ENCODE measurements at places on chromosomes 5 and 9. TPM values are rescaled to one million over a fixed set of nuclear protein-coding genes. Genes with fewer than 3 reads are reported as not detected.

DNA sequence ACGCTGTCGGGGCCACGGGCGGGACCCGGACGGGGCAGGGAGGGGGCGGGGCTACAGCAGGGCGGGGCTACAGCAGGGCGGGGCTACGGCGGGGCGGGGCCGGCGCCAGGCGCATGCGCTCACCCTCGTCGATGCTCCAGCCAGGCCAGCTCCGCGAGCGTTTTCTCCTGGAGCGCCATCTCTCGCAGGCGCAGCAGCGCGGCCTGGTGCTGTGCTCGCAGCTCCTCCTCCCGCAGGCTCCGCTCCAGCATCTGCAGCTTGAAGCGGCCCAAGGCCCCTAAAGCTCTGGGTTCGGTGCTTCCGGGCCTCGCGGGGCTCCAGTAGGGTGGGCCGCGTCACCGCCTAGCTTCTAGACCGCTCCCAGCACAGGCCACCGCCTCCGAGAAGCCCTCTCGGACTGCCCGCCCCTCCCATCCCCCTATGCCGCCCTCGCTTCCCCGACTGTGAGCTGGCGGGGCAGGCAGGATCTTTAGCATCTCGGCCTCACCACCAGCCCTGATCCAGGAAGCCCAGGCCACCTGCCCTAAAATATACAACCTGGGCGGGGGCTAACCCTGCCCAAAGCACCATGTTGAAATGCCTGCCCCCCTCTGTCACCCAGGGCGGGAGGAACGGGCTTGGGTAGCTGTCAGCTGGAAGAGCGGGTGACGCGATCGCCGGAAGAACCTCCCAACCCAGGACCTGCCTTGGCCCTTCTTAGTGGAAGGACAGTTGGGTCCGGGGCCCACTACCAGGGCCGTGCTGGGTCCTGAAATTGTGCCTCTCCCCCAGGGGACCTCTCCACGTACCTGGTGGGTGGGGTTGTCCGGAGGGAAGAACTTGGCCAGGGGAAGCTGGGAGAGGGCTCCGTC lies 21.9 kb upstream of the QSOX2 start:
- H3K27me3 ChIP-seq: no peaks in the 10 kb centered on the region
- no peak overlapping the region for H3K27ac ChIP-seq

DNA sequence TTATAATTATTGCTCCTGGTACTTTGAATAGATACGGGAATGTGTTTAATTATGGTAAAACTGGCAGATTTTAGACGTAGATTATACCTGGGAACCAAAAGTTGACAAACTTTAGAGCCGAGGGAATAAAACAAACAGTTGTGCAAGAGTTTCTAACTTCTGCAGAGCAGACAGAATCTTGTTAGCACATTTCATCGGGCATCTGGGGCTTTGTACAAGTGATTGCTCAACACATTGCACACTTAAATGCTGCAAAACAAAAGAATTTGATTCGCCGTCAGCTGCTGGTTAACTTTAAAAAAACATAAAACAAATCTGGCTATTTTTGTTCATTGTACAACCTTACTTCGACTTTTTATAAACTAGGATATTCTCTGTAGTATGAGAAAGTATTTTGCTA lies 398.1 kb downstream of the MAN2A1 start:
- no peaks in the 10 kb centered on the region for H3K27me3 ChIP-seq
- no peak for DNase-seq
- no peaks in the 10 kb centered on the region for H3K4me1 ChIP-seq
- no peak overlapping the region for H3K27ac ChIP-seq
- H3K36me3 ChIP-seq: no peaks in the 10 kb centered on the region
- H3K4me3 ChIP-seq: no peak overlapping the region

DNA sequence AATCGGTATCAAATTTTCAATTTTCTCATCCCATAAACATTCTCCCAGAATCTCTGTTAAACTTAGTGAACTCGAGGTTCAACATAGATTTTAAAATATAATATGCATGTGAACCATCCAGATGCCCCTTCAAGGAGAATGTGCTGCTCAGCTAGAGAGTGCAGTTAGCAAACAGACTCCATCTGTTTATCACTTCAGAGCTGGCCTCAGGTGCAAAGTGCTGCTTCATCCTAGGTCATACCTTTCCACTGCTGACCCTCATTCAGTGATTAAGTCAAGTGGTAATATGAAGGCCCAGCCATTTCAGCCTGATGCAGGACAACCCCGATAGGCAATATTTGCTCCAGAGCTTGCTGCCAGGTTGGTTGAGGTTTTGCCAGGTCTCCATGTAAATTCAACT lies 339.0 kb upstream of the POU5F2 start:
- H3K4me3 ChIP-seq: no peak overlapping the region
- no peak for DNase-seq
- H3K27ac ChIP-seq: no peak overlapping the region
- H3K27me3 ChIP-seq: no peaks in the 10 kb centered on the region
- H3K4me1 ChIP-seq: no peaks in the 10 kb centered on the region
- no peaks in the 10 kb centered on the region for H3K36me3 ChIP-seq

STPG3 gene
- not detected for total RNA-seq

GRCh38 chr9:104276709-104277245 lies 182.7 kb downstream of the SMC2 start:
- DNase-seq: no peak
- no peaks in the 10 kb centered on the region for H3K27me3 ChIP-seq
- no peak overlapping the region for H3K27ac ChIP-seq
- H3K36me3 ChIP-seq: no peaks in the 10 kb centered on the region
- H3K4me1 ChIP-seq: no peaks in the 10 kb centered on the region
- H3K4me3 ChIP-seq: no peak overlapping the region

DNA sequence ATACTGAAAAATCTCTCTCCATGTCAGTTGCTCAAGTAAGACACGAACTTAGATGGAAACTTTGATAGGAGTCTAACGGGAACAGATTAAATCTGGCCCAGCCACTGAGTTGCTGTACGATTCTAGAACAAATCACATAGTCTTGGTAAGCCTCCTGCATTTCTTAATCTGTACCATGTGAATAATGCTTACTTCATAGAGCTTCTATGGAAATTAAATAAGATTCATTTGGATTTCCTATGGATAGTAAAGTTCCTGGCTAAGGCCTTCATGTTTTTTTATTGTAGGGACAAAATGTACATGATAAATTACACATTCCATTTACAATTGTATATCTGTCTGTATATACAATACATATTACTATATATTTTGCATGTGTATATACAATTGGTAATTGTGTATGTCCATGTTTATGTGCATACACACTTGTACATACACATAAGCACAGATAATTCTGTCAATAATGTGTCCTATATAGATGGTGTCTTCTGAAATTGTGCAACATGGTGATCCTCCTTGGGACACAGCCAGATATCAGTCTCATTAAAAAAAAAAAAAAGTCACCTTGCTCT lies 330.4 kb downstream of the TRIM32 start:
- no peaks in the 10 kb centered on the region for H3K4me1 ChIP-seq
- H3K27ac ChIP-seq: no peak overlapping the region
- H3K36me3 ChIP-seq: no peaks in the 10 kb centered on the region

- H3K27ac ChIP-seq: no peak overlapping the region
- H3K27me3 ChIP-seq: no peaks in the 10 kb centered on the region
- no peak for DNase-seq
- H3K4me1 ChIP-seq: no peaks in the 10 kb centered on the region
- no peak overlapping the region for H3K4me3 ChIP-seq
Observed at GRCh38 chr5:15001517-15001916, 129.9 kb upstream of the ANKH start.

- no peaks in the 10 kb centered on the region for H3K4me1 ChIP-seq
- H3K4me3 ChIP-seq: no peak overlapping the region
- DNase-seq: no peak
Observed at GRCh38 chr9:86705490-86705889, 241.8 kb downstream of the GAS1 start.

- no peaks in the 10 kb centered on the region for H3K4me1 ChIP-seq
- H3K36me3 ChIP-seq: no peaks in the 10 kb centered on the region
- H3K27me3 ChIP-seq: no peaks in the 10 kb centered on the region
- no peak overlapping the region for H3K4me3 ChIP-seq
Observed at GRCh38 chr5:59604111-59604510, 289.4 kb downstream of the PDE4D start.

GRCh38 chr5:1040571-1040970 lies 32.0 kb downstream of the NKD2 start:
- H3K27ac ChIP-seq: no peak overlapping the region
- H3K4me1 ChIP-seq: no peaks in the 10 kb centered on the region
- H3K4me3 ChIP-seq: no peak overlapping the region
- DNase-seq: no peak

GRCh38 chr5:1449081-1449630 lies 3.9 kb upstream of the SLC6A3 start:
- H3K27me3 ChIP-seq: peaks cover 36% of the 10 kb centered on the region
- DNase-seq: no peak
- H3K4me1 ChIP-seq: no peaks in the 10 kb centered on the region
- no peaks in the 10 kb centered on the region for H3K36me3 ChIP-seq
- no peak overlapping the region for H3K4me3 ChIP-seq

CXCL14 gene
- total RNA-seq: 68.2 TPM

All from colonic mucosa (tissue), 4 donors.